Colonic mucosa (tissue), 4 donors: ENCODE measurements at places on chromosomes 2 and 18. TPM values are rescaled to one million over a fixed set of nuclear protein-coding genes. Genes with fewer than 3 reads are reported as not detected.
A peak's percentile ranks its signal among the peaks of the same experiment; 100 is the strongest.

DNA sequence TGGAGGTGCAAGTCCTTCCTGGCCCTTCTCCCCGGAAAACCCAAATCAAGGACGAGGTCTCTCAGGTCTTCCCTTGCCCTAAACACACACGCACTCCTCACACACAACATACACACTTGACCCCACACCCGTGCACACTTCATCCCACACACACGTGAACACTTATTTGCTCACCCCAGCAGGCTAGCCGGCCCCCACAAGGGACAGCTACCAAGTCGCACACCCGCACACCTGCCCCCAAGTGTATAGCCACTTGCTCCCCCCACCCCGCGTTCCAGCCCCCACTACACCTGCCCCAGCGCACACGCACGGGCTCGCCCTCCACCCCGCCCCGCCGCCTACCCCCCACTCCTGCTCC is 359 bp downstream of the TGFBRAP1 start:
- DNase-seq, result peak; percentile 38

GRCh38 chr18:72867746-72868584 is at the start of gene NETO1:
Gene NETO1 (minus strand): TSS chr18:72867987. CDS start chr18:72867291, 696 bp downstream.
- no peak for DNase-seq

Gene PSMA8
- not detected for total RNA-seq

Gene EVX2
- not detected for total RNA-seq

Gene GAL3ST2
- 34.2 TPM for total RNA-seq

DNA sequence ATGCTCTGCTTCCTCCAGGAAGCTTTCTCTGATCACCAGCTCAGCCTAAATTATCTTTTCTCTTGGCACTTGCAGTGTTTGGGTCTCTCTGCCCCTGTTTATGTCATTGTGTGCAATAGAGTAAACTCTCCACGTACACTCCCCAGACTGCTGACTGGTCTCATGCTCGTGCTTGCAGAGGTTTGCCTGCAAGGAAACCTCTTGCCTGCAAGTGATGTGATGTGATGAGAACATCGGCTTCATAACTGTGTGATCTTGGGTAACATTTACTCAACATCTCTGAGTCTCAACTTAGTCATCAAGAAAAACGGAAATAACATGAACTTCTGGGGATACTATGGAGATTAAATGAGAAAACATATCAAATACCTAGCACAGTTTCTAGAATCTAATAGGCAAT is 92.3 kb downstream of the BIN1 start:
- DNase-seq, result no peak
